HS-27A (cell line): ENCODE measurements at places on chromosomes 1 and 21.

GRCh38 chr1:46133181-46133658 is 791 bp upstream of the PIK3R3 start:
- DNase-seq = no peak

GRCh38 chr1:212013672-212014071 is 21.7 kb downstream of the INTS7 start:
- no peak for DNase-seq

DNA sequence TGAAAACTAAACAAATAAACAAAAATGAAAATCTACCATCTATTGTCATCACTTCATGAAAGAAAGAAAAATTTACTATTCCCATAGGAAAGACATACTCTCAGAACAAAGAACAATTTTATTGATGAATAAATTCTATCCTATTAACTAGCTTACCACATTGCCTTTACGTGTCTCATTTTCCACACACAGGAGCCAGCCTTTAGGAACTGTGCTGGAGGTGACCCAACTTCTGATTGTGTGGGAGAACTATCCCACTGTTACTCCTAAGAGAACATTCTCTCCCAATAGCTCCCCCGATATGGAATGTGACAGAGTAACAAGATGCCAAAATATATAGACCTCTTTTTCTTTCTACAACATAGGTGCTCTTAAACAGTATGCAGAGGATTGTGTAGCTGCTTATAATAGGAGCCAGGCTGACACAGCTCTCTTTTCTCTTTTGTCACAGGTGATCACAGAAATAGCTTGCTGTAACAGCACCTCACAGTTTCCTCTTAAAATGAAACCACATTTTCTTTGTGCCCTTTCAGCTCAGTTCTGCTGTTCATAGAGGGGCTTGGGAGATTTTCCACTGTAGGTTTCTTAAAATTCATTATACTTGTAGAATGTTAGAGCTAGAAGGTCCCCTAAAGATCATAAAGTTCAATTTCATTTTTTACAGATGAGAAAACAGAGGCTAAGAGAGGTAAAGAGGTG is 35.5 kb downstream of the C21orf91 start:
- DNase-seq = no peak

- no peak for DNase-seq
Observed at GRCh38 chr1:37954316-37954971, 7.6 kb upstream of the INPP5B start.
